ENCODE measurements at places on chromosomes 6 and 20.

DNA sequence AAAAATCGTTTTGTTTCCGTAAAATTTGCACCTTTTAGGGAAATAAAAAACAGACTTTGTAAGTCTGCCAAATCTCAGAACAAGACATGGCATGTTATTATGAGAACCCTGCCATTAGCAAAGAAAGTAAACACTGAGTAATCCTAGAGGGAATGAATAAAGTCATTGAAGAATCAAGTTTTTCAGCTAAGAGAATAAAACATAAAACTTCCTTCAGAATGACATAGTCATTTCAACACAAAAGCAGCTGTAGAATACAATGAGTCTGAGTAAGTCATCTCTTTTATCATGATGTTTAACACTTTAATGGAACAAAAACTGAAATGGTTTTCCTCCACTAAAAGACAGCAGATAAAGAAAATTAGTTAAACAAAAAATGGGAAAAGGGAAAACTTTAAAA is 10.3 kb upstream of the DST start:
- DNase-seq = no peak

GRCh38 chr20:64035933-64036345 is at the start of gene C20orf204:
TSS of gene C20orf204 (plus strand) at chr20:64036182. CDS start at chr20:64036324, 142 bp downstream.
- no peak for DNase-seq

DNA sequence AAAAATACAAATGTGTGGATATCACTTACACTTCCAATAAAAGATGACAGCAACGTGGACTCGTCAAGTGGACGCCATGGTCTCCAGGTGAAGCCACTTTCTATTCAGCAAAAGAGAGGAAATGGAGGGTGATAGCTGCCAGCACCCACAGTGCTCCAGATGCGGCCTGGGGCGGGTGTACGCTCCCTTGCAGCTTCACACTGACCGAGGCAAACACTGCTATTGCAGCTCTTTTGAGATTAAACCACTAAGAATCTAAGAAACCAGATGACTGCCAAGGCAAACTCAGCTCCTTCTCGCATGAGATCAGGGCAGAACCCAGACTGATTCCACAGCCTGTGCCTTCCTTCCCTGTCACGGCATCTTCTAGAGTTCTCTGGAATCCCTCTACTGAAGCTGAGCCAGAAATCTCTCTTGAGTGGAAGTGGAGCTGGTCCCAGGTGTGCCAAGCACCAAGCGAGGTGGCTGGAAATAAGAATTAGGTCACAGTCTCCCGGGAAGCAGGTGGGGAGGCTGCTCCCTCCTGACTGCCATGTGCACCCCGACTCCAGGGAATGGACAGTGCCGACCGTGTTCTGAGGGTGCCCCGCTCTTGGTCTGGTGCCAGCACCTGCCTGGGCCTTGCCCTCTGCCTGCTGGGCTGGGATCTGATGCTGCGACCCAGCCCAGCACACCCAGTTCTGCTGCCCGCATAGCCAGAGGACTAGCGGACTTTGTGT is 90.1 kb upstream of the AFDN start:
- DNase-seq = no peak

DNA sequence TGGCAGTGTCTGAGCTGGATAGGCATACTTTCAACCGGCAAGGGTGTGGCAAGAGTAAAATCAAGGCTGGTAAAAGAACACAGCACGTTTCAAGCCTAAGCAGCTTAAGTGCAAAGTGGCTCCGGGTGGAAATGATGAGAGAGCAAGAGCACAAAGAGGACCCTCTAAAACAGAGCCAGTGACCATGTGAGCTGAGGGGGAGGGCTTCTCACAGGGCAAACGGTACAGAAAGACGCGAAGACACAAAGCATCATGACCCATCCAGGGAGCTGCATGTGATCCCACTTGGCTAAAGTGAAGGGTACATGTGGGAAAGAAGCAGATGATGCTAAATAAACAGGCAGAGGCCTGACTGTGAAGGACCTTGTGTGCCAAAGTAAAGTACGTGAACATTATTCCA is 25.7 kb downstream of the FKBP5 start:
- no peak for DNase-seq

- DNase-seq = no peak
These were observed 3.9 kb upstream of the DSE start for GRCh38 chr6:116366740-116367275.

DNA sequence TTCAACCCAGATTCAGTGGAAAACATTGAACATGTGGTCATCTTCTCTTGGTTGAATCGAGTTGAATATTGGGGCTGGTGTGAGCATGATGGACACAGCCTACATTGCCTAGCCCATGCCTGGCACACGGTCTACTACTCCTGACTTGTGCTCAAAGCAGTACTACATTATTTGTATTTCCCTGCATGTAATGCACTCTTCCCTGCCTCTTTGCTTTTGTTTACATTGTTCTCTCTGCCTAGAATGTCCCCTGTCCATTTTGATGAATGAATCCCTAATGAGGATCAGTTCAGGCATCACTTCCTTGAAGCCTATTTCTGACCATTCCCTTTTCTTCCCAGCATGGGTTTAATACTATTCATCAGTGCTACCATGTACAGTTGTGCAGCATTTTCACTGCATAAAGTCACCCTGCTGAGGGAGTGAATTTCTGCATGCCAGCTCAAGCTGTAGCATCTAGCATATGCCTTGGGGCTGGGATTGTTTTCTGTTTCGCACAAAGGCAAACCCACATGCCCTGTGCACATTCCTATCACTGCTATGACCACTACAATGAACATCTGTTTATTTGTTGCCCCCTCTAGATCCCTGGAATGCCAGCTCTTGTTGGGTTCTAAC is 75.3 kb upstream of the CCN6 start:
- no peak for DNase-seq

GRCh38 chr6:19757036-19757435 is 80.1 kb upstream of the ID4 start:
- DNase-seq = no peak

GRCh38 chr6:41100871-41101287 is 28.1 kb downstream of the NFYA start:
- DNase-seq = no peak

DNA sequence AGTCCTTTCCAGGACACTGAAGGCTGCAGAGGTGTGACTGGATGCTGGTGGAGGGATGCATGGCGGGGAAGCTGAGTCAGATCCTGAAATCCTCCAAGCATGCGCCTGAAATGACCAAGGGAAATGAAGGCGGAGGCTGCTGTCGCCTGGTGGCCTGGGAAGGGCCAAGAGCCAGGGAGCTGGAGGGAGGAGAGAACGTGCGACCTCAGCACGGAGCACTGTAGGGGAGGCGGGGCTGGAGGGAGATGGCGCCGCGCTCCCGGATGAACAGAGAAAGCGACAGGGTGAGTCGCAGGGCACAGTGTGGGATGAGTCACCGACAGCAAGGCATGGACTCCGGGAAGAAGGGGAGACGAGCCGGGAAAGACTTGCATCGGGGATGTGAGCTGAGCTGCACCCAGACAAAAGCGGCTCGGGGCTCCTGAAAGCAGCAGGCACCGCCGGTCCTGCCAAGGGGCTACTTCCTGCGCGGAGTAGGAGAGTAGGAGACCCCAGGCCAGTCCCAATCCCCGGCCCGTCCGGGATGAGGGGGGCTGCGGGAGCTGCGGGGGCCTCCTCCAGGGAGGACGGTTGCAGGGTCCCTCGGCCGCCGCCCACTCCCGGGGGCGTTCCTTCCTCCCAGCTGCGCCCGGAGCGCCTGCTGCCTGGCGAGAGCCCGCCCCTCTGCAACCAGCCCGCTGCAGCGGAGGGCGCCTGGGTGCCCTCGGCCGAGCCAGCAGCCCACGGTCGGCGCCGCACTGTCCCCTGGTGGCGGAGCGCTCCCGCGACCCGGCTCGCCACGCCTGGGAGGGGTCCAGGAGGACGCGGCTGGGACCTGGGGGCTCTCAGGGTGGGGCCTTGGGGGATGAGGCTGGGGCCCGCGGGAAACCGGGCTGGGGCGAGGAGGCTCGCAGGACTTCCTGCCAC is 11.0 kb upstream of the NQO2 start:
- peak; percentile 89 for DNase-seq

GRCh38 chr6:80335121-80335531 is 228.7 kb downstream of the BCKDHB start:
- no peak for DNase-seq

DNA sequence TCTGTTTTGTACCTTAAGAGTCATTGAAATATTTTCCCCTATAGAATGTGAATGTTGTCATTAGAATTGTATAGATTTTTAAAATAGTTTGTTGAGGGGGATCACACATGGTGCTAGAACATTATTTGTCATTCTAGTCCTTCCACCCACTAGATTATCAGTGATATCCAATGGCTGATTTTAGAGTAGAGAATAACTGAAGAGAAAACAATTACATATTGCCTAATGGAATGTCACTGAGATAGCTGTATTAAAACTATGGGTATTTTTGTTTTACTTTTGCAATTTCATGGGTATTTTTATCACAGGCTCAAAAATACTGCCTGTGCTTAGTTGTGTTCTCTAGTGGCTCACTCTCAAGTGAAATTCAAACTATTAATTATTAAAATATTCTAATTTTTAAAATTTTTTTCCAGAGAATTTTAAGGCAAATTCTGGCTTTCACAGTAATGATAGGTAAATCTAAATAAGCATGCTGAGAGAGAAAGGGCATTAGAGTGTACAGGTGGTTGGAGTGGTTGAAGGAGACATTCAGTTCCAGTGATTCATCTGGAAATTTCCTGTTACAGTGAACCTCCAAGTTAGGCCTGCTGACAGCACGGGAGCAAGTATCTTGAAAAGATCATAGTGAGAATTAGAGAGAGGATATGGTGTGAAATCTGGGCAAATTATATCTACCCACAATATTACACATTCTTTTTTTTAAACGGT is 399.6 kb downstream of the NKAIN2 start:
- no peak for DNase-seq

- DNase-seq = no peak
These were observed 166.7 kb downstream of the HAO1 start for GRCh38 chr20:7773511-7773910.

All from natural killer cell (primary cell).